NCI-H187 treated with DMSO at 0.1 percent for 48 hours (cell line): ENCODE measurements at places on chromosomes 12 and 14.

- DNase-seq, result no peak
These were observed 9.5 kb upstream of the NR4A1 start for GRCh38 chr12:52041695-52042123.

DNA sequence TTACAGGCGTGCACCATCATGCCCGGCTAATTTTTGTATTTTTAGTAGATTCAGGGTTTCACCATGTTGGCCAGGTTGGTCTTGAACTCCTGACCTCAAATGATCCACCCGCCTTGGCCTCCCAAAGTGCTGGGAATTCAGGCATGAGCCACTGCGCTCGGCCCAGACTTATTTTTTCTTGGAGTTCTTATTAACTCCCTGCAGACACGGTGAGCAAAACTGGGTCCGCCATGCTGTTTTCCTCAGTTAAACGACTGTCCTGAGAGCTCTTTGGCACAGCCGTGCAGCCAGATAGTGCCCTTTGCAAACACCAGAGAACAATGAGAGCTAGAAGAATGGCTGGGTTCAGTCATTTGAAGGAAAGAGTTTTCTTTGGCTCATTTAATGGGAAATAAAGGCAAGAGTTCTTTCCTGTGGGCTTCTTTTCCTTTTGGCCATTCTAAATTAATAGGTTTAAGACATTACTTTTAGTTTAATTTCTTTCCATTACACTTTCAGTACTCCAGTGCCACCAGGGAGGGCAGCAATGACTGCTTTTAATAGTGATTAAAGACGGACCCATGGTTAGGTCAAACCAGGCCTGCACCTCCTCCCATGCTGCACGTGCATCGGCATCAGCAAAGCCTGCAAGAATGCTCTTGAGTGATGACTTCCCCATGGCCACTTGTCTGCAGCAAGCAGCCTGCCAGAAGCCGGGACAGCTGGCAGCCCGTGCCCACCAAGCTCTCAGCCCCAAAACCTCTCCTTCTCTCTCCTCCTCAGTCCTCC is 60.7 kb downstream of the VCPKMT start:
- no peak for DNase-seq

DNA sequence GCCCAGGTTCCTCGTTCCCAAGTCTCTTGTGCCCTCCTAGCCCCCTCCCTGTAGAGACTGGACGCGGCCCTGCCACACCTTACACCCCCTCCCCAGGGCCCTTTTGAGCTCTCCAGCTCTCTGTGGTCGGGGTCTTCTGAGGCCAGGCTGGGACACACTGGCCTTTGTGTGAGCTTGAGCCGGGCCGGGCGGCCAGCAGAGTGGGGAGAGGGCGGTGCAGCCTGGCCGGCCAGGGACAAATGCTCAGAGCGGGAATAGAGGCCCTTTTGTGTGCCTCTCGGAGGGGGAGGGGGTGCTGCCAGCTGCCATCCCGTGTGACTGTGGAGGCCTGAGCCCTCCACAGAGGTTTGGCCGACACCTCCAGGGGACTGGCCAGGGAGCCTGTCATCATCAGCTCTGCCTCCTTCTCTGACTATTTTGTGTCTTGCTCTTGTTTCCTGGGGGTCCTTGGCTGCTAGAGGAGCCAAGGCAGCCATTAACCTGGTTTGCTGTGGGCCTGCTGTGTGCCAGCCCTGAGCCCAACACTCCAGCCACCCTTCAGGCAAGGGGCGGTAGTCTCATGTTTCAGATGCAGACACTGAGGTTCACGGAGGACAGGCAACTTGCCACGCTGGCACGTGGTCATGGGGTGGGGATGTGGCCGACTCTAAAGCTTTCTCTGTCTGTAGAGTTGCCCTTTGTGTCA is 13.6 kb downstream of the FAM222A start:
- DNase-seq, result no peak

DNA sequence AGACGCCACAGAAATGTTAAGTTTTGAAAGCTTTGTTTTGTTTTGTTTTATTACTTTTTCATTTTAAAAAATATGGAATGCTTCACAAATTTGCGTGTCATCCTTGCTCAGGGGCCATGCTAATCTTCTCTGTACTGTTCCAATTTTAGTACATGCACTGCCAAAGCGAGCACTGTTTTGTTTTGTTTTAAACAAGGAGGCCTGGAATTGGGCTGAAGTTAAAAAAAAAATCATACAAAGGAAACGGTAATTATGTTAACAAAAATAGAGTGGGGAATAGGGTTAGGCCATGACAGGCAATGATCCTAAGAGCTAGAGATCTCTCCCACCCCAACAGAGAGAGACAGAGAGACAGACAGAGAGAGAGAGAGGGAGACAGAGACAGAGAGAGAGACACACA is 57.0 kb downstream of the ZFP36L1 start:
- no peak for DNase-seq

DNA sequence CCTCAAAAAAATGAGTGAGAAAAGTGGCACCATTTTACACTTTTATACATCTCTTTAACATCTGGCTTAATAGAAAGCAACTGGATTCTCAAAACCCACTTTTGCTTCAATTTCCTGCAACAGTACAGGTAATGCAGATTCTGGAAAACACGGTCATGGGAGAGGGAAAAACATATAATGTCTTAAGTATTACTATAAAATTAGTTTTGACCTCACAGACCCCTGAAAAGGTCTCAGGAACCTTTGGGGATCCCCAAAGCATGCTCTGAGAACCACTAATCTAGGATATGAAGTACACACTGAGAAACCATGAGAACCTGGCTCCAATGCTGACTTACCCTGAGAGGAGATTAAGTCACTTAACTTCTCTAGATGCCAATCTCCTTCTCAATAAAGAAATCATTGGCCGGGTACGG is 64.7 kb downstream of the PPP2R5E start:
- no peak for DNase-seq

DNA sequence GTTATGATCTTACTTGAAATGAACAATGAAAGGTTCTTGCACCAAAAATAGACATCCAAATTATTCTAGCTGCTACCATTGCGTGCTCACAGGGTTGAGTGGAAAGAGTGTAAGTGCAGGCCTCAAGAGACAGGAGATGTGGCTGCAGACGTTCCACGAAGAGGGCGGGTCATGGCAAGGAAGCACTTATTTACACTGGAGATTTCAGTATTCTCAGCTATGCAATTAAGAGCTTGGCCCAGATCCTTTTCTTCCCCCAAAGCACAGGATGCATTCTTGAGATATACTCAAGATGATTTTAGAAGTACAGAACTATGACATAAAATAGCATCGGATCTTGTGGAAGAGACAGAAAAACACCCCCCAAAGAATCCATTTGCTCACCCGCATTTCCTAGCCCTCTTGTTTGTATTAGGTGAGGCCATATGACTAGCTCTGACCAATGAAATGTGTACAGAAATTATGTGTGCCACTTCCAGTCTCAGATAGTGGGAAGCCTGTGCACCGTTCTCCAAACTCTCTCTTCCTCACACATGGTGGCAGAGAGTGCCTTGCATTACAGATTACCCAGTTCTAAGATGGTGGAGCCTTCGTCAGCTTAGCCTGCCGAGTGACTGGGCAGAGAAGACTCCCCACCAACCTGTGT is 261.4 kb downstream of the TTC8 start:
- no peak for DNase-seq

GRCh38 chr12:24903329-24904088 is 45.4 kb downstream of the BCAT1 start:
- DNase-seq, result no peak

DNA sequence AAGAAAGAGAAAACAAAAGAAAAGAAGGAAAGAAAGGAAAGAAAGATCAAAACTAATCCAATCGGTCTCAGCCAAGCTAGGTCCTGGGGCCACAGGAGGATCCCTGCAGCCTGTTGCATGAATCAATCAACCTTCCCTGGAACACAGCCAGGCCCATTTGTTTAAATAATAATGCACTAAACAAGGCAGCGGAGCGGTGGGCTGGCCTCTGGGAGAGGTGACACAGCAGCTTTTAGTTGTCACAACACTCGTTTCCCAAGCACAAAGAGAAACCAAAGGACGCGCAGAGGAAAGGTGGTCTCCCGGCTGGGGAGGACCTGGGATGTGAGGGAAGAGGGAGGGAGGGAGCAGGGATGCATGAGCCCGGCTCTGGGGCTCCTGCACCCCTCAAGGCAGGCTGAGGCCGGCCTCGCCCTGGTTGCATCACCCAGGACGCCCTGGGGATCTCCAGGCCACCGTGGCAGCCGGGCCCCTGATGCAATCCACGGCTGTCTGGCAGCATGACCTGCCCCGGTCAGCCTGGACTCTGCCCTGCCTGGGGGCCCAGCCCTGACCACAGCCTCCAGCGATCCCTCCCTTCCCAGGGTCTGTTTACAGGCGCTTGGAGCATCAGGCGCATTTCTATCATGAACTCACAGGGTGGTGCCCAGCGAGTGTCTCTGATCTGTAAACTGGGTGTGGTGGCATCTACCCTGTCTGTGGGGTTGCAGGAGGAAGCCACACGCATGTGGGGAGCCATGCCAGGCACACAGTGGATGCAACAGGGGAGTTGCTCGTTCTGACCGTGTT is 32.5 kb downstream of the MMP17 start:
- no peak for DNase-seq

DNA sequence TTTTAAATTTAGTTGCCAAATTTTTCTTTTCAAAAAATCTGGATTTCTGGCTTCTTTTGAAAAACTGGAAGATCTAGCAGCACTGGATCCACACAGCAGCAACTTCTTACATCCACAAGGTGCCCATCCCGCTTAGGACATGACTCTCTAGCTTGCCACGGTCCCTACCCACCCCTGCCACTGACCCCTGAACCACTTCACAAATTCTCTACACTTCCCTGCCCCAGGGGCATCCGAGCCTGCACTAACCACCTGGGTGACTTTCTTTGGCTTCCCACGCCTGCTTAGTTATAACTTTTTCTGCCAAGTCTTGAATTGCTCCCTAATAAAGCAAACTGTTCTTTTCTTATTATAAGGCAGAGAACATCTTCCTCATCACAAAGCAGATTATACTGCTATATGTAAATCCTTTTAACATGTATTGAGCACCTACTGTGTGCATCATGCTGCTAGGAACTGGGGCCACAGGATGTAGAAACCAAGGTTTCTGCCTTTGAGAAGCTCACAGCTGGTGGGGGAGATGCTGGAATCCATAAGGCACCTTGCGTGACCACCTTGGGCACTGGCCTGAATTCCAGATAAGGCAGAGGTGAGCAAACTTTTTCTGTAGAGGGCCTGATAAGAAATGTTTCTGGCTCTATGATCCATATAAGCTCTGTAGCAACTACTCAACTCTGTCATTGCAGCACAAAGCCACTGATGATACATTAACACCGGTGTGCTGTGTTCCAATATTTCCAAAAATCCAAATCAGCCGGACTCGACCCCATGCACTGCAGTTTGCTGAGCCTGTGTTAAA is 59.8 kb downstream of the ACTN1 start:
- DNase-seq, result no peak

DNA sequence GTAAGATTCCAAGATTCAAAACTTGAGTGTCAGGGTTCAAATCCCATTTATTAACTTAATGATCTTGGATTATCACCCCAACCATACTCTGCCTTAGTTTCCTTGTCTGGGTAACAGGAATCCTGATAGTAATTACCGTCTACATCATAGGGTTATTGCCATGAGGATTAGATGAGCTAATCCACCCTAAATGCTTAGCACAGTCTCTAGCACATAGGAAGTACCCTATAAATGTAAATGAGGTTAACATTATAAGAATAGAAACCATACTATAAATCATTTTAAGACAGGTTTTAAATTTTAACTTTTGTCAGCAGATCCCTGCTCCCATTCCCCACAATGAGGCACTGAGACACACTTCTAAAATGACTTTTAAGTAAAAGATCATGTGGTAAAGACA is 36.5 kb downstream of the DBX2 start:
- no peak for DNase-seq

DNA sequence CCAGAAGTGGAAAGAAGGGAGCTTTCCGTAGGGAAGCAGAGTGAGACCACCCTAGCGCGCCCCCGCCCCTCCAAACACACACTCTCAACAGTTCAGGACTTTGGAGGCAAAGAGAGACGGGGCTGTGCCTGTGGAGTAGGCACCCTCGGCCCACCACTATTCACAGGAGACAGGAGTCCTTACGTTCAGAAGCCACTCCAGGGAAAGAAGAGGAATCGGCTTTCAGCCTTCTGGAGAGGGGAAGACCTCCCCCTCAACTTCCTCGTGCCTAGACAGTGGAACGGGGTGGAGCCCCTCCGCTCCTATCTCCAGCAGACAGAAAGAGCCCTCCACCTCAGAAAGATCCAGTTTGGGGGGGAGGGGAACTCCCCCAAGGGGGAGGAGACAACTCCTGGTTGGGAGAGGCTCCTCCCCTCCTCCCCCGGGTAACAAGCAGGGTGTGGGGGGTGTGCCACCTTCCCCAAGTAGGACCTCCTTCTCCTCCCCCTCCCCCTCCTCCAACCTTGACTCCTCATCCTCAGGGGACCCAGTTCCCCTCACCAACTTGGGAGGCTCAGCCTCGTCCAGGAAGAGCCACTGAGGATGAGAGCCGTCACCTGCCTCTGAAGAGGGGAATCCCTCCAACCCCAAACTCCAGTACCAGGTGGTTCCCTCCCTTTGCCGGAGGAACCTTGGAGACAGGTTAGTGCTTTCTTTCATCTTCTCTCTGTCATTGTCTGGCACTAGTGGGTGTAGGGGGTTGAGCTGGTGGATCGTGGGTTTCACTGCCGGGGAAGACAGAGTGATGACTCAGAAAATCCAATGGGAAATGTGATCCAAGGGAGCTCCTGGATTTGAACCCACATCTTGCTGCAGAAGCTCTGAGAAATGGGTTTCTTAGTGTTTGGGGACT is 883 bp downstream of the FOXJ2 start:
- no peak for DNase-seq

DNA sequence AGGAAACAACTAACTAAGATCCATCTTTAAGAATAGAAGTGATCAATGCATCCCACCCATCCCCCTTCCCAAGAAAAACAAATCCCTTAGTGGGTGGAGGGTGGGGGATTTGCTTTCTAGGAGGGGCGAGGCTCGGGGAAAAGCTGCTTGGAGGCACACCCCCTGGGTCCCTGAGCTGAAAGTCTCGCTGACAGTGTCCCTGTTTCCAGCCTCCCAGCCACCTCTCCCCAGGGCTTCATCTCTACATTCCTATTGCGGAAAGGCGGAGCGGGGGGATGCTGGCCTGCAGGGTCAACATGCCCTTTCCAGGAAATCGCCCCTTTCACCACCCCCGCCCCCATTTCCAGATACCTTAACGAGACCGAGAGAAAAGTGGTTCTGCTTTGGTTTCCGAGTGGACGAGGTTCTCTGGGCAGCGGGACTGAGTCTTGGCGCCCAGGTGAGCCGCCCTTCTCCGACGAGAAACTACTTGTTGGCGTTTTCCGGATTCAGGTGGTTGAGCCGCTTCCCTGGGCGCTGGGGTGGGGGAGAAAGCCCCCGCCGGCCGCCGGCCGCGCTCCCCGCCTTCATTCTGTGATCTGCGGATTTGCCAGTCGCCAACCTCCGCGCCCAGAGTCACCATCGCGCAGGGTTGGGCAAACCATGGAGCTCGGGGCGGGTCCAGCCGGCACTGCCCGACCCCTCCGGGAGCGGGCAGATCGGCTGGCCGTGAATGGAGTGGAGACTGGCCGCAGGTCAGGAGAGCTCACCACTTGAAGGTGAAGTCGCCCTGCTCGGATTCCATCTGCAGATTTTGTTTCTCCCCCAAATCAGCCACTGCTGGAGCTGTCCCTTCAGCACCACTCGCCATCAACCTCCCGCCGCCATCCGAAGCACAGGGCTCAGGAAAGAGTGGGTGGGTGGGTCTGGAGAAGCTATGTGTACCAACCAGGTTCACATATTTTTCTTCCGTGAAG is 505 bp downstream of the KCNC2 start:
- DNase-seq, result no peak

- DNase-seq, result no peak
These were observed 70.6 kb upstream of the GSC start for GRCh38 chr14:94840467-94840866.
